SHP77 treated with DMSO at 0.1 percent for 48 hours (cell line): ENCODE measurements at places on chromosomes 5 and 9.

- no peak for DNase-seq
Measured at GRCh38 chr9:134299883-134300282, 26.4 kb upstream of the RXRA start.

- no peak for DNase-seq
Measured at GRCh38 chr9:108297073-108297472, 558.7 kb downstream of the ACTL7B start.

DNA sequence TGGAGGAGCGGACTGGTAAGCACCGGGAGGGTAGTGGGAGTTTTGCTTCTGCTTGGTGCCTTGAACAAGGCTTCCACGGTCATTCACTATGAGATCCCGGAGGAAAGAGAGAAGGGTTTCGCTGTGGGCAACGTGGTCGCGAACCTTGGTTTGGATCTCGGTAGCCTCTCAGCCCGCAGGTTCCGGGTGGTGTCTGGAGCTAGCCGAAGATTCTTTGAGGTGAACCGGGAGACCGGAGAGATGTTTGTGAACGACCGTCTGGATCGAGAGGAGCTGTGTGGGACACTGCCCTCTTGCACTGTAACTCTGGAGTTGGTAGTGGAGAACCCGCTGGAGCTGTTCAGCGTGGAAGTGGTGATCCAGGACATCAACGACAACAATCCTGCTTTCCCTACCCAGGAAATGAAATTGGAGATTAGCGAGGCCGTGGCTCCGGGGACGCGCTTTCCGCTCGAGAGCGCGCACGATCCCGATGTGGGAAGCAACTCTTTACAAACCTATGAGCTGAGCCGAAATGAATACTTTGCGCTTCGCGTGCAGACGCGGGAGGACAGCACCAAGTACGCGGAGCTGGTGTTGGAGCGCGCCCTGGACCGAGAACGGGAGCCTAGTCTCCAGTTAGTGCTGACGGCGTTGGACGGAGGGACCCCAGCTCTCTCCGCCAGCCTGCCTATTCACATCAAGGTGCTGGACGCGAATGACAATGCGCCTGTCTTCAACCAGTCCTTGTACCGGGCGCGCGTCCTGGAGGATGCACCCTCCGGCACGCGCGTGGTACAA lies 556 bp downstream of the PCDHGC3 start:
- no peak for DNase-seq

- no peak for DNase-seq
Measured at GRCh38 chr5:76709762-76710161, 6.2 kb upstream of the F2R start.

- DNase-seq = no peak
Measured at GRCh38 chr5:40093550-40093949, 586.2 kb upstream of the PTGER4 start.

- no peak for DNase-seq
Measured at GRCh38 chr9:129666575-129666974, 1.1 kb downstream of the PRRX2 start.

- DNase-seq = no peak
Measured at GRCh38 chr9:87657893-87658292, 68.0 kb upstream of the CTSL start.

DNA sequence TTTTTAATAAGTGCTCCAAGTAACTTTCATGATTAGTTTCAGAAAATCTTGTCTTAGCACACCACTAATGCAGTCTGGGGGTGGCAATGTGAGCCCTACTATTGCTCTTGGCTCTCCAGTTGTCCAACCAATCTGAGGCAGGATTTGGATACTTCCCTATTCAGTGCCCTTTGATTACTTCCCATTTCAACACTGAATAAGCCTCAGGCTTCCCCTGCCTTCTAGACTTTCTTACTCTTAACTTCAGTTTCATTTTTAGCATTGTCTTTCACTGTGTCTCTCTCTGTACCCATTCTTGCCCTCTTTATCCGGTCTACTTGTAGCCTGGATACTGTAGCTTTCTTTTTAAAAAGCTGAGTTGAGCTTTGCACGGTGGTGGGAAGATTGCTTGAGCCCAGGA lies 186.1 kb downstream of the C9orf152 start:
- no peak for DNase-seq

GRCh38 chr5:81389025-81389424 lies 4.9 kb downstream of the ACOT12 start:
- DNase-seq = no peak

DNA sequence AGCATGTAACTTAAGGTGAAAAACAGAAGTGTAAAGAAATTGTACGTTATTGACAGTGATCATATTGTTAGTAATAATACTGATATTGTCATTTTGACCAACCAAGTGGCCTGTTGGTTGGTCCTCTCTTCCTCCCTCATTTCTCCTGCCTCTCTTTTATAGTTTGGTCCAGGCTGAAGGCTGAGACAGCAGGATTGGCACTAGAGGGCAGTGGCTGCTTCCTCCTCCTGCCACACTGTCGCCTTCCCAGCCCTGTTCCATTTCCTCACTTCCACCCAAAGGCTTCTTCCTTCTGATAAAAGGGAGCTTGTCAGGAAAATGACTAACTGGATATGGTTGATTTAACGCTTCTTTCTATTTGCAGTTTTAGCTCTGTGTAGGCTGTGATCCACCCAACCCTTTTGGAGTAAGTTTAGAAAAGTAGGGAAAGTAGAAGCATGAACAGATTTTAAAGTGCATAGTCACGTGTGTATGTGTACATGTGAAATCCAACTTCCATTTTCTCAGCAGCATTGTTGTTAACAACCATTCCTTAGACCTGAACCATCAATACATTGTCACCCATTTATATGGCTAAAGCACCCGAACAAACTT lies 35.6 kb downstream of the PTCD2 start:
- no peak for DNase-seq

DNA sequence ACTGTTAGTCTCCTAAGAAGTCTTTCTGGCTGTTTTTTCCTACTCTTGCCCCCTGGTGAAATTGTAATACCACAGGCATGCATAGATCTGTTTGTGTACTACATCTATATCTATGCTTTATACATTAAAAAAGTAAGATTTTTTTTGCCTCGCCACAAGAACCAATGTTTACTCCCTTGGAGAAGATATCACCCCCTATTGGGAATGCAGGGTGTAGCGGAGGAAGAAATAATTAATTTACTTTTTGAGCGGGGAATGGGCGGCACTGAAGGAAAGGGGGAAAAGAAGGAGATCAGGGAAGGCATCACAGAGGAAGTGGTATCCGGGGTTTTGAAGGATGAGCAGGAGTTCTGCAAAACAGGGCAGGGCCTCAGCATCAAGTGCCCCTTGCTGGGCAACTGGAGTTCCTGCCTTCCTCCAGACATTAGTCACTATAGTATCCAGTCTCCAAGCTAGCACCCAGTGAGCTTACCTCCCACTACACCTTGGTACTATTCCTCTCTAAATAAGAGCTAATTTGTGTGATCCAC lies 134.9 kb downstream of the GABBR2 start:
- no peak for DNase-seq

DNA sequence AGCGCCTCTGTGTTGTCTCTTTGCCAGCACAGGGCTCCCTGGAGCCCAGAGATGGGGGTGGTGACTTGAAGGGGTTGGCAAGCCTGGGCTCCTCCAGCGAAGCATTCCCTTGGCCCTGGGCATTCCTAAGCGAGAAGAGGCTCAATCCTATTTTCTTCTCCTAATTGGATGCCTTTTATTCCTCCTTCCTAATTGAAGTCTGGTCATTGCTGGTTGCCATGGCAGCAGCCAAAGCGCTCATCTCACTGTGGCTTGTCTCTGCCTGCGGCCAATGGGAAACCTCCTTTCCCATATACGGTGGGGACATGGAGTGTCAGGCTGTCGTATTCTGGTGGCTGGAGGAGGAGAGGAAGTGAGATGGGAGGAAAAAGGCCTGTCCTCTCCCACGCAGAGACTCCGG lies 52.3 kb upstream of the RARS1 start:
- no peak for DNase-seq

GRCh38 chr9:105510024-105510423 lies 47.9 kb upstream of the FKTN start:
- no peak for DNase-seq

DNA sequence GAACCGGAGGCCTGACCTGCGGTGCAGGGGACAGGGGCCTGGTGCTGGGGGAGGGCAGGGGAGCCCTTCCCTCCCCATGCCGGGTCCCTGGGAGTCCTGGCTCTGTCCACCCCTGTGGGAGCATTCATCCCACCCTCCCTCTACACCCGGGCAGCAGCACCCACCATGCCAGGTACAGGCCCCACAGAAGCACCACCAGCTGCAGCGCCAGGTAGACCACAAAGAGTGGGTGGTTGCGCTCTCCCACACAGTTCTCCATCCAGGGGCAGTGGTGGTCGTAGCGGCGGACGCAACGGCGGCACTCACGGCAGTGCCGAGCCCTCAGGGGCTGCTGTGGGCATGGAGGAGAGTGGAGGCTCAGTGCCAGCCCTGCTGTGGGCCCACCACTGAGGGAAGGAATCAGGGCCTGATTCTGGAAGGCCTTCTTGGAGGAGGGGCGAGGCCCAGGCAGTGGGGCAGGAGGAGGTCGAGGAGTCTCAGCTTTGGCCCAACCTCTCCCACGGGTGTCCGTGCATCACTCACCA lies 2.4 kb downstream of the ZDHHC12 start:
- no peak for DNase-seq

DNA sequence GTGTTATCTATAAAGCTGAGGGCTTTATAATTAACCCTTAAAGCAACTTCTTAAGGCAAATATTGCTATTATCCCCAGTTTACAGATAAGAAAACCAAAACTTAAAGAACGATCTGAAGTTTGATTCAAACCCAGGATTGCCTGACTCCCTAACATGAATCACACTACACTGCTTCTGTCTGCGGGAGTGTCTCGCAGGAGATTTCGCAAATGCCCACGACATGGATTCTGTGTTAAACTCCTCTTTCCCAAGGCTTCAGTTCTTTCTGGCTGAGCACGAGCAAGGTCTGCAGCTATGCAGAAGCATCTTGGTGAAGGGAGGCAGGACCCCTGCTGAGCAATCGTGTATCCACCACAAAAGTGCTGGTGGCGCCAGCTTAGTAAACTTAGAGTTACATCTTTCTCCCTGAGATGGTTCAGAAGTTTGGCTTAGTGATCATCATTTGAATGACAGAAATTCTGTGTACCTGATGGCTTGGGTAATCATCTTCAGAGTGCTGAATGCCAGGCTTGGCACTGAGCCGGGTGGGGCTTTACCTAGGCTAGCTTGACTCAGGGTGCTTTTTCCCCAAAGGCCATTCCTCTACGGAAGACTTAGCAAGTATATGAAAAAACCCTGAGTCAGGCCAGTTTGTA lies 81.4 kb upstream of the PIK3R1 start:
- no peak for DNase-seq

GRCh38 chr9:69215774-69216485 lies 41.9 kb downstream of the TJP2 start:
- DNase-seq = no peak

DNA sequence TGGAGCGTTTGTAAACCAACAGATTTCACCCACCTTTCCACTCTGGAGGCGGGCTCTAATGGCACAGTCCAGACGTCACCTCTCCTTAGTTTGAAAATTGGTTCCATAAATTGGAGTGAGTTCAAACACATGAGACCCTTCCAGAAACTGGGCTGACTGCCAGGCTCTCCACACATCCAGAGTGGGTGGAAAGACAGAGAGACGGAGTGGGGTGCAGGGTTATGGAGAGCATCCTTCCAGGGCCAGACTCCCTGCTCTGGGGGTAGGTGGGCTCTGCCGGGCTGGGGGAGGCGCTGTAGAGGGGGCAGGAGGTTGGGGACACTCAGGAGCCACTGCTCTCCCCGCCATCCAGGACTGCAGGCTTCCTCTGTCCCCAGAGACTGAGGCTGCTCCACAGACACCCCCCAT lies 104.7 kb upstream of the PHYKPL start:
- DNase-seq = no peak

DNA sequence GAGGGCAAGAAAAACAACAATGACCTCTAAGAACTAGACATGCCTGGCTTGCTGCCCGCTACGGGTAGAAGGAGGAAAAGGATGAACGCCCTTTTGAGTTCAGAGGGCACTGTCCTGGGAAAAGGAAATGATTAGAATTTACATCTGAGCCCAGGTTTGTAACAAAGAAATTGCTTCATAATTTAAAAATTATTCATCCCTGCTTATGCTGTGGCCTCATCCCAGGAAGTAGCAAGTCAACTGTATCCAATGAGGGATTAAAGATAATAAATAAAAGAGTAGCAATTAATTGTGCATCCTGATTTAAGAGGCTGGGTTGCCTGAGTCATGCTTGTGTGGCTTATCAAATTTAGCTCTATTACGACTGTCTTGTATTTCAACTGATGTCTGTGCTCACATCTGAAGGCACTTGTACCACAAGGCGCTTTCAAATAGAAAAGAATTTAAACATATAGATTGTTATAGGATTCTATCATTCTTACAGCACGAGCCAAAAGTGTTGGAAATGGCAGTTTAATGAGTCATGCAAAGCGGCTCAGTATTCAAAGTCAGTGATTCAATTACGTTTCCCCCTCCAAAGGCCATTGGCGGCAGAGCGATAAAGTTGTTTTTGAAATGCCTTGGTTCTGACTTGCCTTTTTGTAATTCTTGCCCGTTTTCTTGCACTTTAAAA lies 40.0 kb upstream of the DMRT1 start:
- DNase-seq = no peak

- DNase-seq = no peak
Measured at GRCh38 chr9:134679616-134680392, 38.2 kb downstream of the COL5A1 start.

- peak; percentile 25 for DNase-seq
Measured at GRCh38 chr9:111399772-111400563, 69.9 kb upstream of the OR2K2 start.

- no peak for DNase-seq
Measured at GRCh38 chr9:83458530-83458929, 79.7 kb downstream of the FRMD3 start.

GRCh38 chr5:58670582-58670981 lies 87.7 kb downstream of the RAB3C start:
- DNase-seq = no peak

GRCh38 chr5:135136546-135136945 lies 102.5 kb upstream of the PITX1 start:
- DNase-seq = no peak

DNA sequence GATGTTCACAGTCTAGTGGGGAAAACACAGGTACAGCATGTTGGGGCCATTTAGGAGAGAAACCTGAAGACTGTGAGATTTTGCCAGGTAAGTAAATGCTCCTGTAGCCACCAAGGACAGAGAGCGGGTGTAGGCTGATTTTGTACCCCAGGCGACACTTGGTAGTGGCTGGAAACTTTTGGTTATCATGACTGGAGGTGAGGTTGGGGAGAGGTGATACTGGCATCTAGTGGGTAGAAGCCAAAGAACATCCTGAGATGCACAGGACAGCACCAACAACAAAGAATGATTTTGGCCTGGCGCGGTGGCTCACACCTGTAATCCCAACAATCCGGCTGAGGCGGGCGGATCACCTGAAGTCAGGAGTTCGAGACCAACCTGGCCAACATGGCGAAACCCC lies 38.8 kb upstream of the PWWP2A start:
- no peak for DNase-seq

GRCh38 chr5:91885291-91886265 lies 502.5 kb upstream of the ARRDC3 start:
- DNase-seq = peak; percentile 24

DNA sequence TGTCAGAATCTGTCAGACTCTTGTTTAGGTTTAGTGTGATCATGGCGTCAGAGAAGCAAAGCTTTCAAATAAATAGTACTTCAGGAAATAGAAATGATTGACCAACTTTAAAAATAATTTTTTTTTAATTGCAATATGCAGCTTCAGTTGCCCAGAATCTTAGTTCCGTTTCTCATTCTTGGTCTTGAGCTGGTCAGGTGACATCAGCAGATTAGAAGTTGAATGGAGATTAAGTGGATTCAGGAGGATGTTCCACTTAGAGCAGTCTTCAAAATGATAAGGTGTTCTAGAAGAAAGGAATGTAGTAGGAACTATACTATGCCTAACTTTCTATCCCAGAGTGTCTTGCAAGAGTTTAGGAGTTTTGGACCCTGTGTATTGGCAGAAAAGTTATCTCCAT lies 30.6 kb downstream of the OTULIN start:
- no peak for DNase-seq

GRCh38 chr9:76153902-76154629 lies 240.2 kb downstream of the RFK start:
- DNase-seq = no peak
